ENCODE measurements at places on chromosomes 6 and 20. TPM values are rescaled to one million over a fixed set of nuclear protein-coding genes. Genes with fewer than 3 reads are reported as not detected.

DNA sequence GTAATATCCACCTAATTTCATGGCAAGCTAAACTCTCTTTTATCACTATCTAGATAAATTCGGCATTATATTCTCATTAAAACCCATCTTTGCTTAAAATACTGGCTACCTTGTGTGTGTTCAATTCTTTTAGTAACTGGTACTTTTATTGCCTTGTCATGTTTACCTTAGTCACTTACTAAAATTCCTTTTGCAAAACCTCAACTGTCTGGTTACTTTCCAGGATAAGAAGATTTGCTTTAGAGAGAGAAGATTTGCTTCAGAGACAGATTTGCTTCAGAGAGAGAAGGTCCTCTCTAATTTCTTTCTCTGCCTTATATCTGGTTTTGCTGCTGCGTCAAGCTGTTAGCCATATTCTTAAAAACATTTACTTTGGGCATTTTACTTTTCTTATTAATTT is 151.5 kb upstream of the MLIP start:
- DNase-seq: no peak

DNA sequence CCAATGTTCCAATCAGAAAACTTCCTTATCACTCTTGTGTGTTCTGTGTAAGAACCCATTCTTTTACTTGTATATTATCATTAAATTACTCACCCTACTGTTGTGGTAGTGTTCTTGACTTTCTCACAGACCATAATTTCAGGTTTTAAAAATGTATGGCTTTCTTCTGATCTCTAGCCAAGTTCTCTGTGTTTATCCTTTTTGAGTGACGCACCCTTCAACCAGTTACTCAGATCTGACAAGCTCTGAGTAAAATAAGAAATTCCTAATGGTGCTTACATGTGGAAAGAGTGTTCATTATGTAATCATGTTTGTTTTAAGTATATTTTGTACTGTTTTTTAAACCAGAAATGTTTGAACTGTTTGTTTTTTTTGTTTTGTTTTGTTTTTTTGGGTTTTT is 11.0 kb downstream of the TBPL1 start:
- no peak for DNase-seq

- no peak for DNase-seq
Observed at GRCh38 chr20:25021336-25021735, 28.8 kb upstream of the APMAP start.

GRCh38 chr20:54650052-54650719 is 174.8 kb downstream of the DOK5 start:
- DNase-seq: no peak

SIRPD gene
- not detected for polyA plus RNA-seq

DNA sequence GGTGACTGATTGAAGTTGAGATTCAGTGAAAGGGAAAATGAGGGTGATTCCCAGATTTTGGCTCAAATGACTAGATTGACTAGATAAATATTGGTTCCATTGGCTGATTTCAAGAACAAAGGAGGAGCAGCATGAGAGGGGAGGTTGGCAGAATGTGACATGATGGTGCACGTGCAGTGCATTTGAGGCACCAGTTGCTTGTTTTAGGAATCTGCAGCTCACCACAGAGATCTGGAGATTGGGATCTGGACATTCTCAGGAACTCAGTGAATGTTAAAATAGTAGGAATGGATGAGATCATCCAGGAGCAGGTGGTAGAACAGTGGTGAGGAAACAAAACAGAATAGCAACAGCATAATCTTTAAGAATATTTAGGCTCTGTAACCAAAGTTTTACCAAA is 496.3 kb downstream of the DHX35 start:
- no peak for DNase-seq

GMDS gene
- polyA plus RNA-seq: 10.4 TPM

- DNase-seq: no peak
Observed at GRCh38 chr6:145761584-145761983, 26.3 kb upstream of the EPM2A start.

DNA sequence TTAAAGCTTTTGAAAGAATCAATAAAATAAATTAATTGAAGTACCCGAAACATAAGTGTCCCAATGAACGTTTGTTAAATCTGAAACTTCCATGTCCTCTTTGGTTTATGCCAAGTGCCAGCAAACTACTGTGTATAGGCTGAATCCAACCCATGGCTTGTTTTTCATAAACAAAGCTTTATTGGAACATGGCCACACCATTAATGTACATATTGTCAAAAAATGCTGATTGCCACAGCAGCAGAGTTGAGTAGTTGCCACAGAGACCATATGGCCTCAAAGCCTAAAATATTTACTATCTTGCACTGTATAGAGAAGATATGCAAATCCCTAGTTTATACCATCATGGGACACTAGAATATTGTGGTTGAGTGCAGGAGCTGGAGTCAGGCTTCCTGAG is 406.1 kb downstream of the MAFB start:
- DNase-seq: no peak

KHDC1L gene
- polyA plus RNA-seq: 0.54 TPM

DNA sequence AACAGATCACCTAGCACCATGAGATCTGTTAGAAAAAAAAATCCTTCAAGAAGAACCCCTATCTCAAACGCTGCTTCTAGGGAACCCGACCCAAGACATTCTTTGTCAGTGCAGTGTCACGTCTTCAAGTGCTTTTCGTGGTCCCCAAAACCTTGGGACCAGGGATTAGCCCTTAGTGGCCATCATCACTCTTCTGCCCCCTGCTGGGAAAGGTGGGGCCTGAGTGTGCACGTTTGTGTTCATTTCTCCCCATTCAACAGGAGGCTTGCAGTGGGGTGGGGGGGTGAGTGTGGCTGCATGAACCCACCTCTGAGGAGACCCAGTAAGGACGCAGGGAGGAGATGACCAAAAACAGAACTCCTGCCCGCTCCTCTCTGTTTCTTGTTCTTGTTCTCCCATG is 218.2 kb upstream of the RNF24 start:
- no peak for DNase-seq

PRSS16 gene
- polyA plus RNA-seq: 0.27 TPM

CHRNA4 gene
- polyA plus RNA-seq: 0.46 TPM

GRCh38 chr6:26575494-26575939 is 21.2 kb upstream of the ABT1 start:
- no peak for DNase-seq

- DNase-seq: no peak
Observed at GRCh38 chr6:99587792-99588191, 18.8 kb upstream of the PRDM13 start.

TBP gene
- polyA plus RNA-seq: 16.1 TPM

GRCh38 chr6:123897965-123898364 is 94.3 kb downstream of the NKAIN2 start:
- DNase-seq: no peak

DNA sequence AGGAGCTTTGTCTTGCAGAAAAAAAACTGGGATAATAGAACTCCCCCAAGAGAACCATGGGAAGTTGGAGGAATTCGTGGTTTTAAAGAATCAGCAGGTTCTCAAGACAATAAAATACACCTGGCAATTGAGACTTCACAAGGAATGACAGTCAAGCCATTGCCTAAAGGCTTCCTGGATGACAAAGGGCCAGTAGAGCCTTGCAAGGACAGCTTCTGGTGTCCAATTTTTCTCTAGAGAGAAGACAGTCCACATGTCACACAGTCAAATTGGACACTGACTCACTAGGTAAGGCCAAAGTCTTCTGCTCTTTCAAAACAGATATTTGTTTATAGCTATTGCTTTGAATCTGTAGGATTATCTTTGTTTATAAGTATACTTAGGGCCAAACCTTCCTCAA is 80.3 kb upstream of the BMP5 start:
- no peak for DNase-seq

DNA sequence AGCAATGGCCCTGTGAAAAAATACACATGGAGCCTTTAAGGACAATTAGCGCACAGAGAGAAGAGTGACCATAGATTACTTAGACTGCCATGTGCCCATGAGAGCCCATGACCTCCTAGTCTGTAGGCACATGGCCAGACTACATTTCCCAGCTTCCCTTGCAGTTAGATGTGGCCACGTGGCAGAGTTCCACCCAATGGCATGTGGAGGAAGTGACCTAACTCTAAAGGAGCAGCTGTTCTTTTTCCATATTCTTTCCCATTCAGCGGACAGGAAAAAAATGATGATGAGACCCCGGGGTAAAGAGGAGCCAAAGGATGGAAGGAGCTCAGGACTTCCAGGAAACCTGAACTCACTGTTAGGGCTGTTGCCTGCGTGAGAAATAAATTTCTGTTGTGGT is 116.6 kb downstream of the CBLN4 start:
- peak; percentile 5 for DNase-seq

GRCh38 chr20:4021906-4022305 is 6.5 kb upstream of the RNF24 start:
- no peak for DNase-seq

GRCh38 chr6:4620284-4621151 is 155.7 kb upstream of the CDYL start:
- DNase-seq: no peak

DNA sequence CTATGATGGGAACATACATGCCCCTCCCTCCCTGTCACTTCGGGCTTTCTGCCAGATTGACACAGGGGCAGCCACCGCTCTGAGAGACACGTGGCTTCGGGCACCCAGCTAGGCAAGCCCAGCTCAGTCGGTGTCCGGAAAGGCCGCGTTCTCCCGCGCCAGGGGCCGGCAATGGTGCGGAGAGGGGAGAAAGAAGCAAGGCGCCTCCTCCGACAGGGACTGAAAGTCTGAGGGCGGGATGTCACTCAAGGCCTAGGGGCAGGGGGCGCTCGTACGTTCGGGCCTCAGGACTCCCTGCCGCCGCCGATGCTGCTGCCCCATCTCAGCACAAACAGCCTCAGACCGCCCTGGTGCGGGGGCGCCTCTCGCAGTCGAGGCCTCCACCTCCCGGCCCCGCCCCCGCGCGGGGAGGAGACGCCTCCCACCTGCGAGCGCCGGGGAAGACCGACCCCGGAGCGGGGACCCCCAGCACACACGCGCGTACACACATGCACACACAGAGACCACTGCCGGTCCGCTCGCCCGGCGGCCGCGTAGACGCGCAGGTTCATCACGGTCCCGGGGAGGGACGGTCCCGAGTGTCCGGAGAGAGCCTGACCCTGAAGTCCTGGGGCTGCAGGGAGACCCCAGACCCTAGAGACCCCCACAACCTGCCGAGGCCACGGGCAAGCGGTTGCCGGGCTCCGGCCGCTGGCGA is 1.9 kb downstream of the GRM4 start:
- no peak for DNase-seq

ETV7 gene
- polyA plus RNA-seq: not detected

- DNase-seq: no peak
Observed at GRCh38 chr20:37219751-37220668, 40.7 kb upstream of the MROH8 start.

GRCh38 chr20:36202891-36203338 is 33.4 kb upstream of the AAR2 start:
- DNase-seq: no peak

DNA sequence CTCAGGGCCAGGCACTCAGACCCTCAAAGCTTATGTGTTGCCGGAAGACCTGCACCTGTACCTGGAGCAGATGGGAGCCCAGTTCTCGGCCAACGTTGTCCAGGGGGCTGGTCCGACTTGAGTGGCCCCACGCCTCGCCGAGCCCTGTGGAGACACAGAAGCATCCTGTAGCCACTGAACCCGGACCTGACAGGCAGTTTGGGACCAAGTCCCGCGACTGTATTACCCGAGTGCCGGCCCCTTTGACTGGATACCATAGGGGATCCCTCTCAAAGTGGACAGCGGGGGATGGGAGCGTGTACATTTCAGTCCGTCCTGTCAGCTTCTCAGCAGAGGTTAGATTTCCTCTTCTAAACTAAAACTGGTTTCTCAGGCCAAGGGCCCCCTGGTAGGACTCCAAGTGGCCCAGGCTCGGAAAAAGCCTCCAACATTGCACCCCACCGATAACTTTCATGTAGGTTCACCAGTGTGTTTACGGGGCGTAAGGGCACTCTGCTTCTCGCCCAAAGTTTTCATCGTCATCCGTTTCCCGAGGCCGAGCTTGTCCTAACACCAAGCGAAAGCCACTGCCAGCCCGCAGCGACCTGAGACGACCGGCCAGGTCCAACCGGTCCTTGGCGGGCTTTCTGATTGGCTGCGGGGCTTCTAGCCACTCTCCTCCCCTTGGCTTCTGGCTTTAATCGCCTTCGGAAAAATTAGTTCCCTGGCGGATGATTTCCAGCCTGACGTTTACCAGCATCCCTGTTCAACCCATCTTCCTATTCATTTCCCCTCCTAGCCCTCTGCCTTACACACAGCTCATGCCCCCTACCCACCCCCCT is 10.8 kb downstream of the SIM1 start:
- DNase-seq: no peak

GRCh38 chr20:57076951-57077350 is 189.5 kb downstream of the BMP7 start:
- DNase-seq: no peak

- DNase-seq: no peak
Observed at GRCh38 chr6:145380186-145380585, 355.1 kb downstream of the EPM2A start.

DNA sequence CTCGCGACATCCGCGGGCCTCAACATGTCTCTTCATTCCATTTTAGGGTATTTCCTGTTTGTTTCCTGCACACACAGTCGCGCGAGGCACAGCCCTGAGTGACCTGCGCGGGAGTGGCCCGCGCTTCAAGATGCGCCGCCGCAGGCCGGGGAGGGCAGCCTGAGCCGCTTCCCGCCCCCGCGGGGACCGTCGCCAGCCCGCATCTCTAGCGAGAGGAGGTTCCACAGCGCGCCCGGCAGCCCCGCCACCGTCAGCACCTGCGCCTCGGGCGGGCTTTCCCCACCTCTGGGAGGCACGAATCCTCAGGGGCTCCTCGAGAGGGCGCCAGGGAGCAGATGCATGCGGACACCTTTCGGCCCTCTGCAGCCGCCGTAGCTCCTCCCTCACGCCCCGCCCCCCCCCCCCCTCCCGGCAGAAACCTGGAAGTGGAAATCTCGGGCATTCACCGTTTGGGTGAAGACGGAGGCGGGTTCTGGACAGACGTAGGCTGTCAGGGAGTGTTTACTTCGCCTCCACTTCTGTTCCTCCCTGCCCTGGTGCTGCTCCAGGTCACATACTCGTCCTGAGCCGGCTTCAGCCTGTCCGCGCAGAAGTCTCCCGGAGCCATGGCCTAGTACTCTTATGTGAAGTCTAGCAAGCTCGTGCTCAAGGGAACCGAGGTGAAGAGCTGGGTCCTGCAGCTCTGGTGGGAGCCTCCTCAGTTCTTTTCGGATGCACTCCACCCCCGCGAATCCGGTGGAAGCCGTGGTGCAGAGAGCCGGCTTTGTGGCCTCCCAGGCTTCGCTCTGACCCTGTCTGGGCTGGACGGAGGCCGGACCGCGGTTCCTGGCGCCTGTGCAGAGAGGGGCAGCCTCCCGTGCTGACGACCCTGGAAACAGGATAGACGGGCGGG is 880.5 kb upstream of the DEFB115 start:
- DNase-seq: peak; percentile 28

- no peak for DNase-seq
Observed at GRCh38 chr6:140379919-140380318, 1005.5 kb upstream of the CITED2 start.

DNA sequence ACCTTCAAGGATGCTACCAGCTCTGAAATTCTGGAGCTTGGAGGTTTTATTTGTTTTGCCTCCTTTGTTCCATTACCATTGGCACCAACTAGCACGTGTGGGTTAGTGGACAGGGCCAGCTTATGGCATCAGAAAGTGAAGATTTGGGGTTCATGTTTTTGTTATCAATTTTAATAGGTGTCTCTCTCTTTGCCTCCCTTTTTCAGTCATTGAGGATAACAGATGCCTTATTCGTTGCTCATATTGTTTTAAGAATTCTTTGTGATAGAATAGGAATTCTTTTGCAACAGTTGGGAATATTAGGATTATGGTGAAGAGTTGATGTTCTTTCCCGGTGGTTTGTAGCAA is 22.9 kb downstream of the TMC2 start:
- DNase-seq: no peak

POM121L2 gene
- not detected for polyA plus RNA-seq

GRCh38 chr6:134178161-134179044 is 126.0 kb upstream of the SLC2A12 start:
- peak; percentile 65 for DNase-seq

- no peak for DNase-seq
Observed at GRCh38 chr6:31007694-31008093, 2.6 kb upstream of the MUC22 start.

Measured in forelimb muscle (tissue), 1 donor.